Left ventricle myocardium inferior (tissue), 1 donor: ENCODE measurements at places on chromosomes 7 and 10.

- H3K27me3 ChIP-seq: peaks cover 19% of the 10 kb centered on the region
- H3K27ac ChIP-seq: no peak overlapping the region
- H3K4me3 ChIP-seq: no peak overlapping the region
- H3K36me3 ChIP-seq: no peaks in the 10 kb centered on the region
- no peak for DNase-seq
Measured at GRCh38 chr7:130845581-130846085, 111.6 kb upstream of the KLF14 start.

DNA sequence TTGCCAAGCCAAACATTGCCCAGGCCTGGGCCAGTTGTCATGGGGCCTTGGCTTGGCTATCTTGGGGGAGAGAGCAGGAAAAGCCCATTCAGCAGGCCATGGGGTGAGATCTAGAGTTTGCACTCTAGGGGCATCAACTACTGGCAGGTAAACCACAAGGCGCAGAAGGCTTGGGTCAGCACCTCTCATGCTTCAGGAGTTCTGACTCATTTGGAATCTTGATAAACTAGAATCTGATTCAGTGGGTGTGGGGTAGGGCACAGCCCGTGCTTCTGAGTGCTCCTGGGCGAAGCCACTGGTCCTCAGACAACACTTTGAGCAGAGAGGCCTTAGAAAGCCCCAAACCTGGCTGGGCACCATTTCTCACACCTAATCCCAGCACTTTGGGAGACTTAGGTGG, 81.1 kb downstream of the RGS10 start:
- no peak overlapping the region for H3K4me3 ChIP-seq
- no peak overlapping the region for H3K27ac ChIP-seq
- no peak for DNase-seq
- peaks cover 8% of the 10 kb centered on the region for H3K36me3 ChIP-seq

- no peaks in the 10 kb centered on the region for H3K27me3 ChIP-seq
- no peak overlapping the region for H3K4me3 ChIP-seq
- peaks cover 38% of the 10 kb centered on the region for H3K4me1 ChIP-seq
- no peak for DNase-seq
- no peak overlapping the region for H3K27ac ChIP-seq
- H3K36me3 ChIP-seq: peaks cover 13% of the 10 kb centered on the region
Measured at GRCh38 chr10:59885430-59886134, 20.8 kb downstream of the CCDC6 start.

GRCh38 chr10:12954866-12955265, 46.6 kb downstream of the CCDC3 start:
- H3K27ac ChIP-seq: no peak overlapping the region
- peaks cover 7% of the 10 kb centered on the region for H3K27me3 ChIP-seq
- H3K4me1 ChIP-seq: no peaks in the 10 kb centered on the region
- H3K4me3 ChIP-seq: no peak overlapping the region
- H3K36me3 ChIP-seq: no peaks in the 10 kb centered on the region

- no peaks in the 10 kb centered on the region for H3K27me3 ChIP-seq
- no peak for DNase-seq
- H3K4me1 ChIP-seq: no peaks in the 10 kb centered on the region
- no peak overlapping the region for H3K27ac ChIP-seq
Measured at GRCh38 chr7:70772891-70773290, 359.1 kb upstream of the GALNT17 start.

DNA sequence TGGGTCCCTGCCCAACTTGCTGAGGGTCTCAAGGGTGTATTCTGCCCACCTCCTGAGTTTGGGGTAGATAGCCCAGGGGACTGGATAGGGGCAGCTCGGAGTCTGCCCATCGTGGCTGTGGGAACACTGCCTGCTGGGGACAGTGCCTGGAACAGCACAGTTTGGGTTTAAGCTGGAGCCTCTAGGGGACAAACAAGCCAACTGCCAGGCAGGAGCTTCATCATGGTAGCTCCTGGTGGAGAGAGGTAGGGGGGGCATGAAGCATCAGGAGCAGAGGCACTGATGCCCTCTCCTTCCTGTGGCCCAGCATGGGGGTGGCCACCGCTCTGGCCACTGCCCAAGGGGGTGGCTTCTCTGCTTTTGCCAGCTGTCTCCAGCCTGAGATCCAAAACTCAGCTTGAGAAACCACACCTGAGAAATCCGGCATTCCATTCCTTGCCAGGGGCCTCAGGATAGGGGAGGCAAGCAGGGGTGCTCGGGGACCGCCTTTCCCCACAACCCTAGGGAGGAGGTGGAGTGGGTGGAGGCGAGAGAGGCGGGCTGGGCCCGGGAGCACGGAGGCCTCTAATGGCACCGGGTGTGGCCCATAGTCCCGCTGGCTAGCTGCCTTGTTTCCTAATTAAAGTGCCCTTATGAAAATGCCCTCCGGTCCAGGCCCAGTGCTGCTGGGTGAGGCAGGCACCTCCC, 47.6 kb downstream of the UNC5B start:
- H3K36me3 ChIP-seq: no peaks in the 10 kb centered on the region
- no peaks in the 10 kb centered on the region for H3K27me3 ChIP-seq
- no peak for DNase-seq
- peak overlapping the region; percentile 80 for H3K27ac ChIP-seq

DNA sequence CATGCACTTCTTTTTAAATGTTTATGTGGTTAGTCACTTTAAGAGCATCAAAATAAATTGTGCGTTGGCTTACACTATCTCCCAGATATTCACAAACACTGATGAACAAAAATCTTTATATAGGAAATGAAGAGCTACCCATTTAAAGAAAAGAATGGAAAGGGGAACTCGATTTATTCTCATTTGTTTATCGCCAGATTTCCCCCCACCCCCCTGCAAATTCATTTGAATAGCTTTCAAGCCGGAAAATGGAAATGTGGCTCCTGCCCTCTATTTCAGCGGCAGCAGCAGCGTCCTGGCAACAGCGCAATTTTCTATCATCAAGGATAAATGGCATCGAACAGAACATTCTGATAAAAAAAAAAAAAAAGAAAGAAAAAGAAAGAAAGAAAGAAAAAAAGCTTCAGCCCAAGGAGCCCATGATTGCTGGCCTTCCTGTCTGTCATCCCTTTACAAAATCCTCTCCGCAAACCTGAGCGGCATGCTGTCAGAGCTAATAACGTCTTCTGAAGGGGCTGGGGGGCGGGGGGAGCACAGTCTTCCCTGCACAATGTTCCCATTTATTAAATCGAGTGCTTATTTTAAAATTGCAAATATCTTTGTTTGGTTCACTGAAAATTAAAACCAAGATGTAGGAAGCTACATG, 13.7 kb upstream of the DLX6 start:
- no peak overlapping the region for H3K4me3 ChIP-seq
- no peaks in the 10 kb centered on the region for H3K36me3 ChIP-seq
- H3K4me1 ChIP-seq: peaks cover 14% of the 10 kb centered on the region

DNA sequence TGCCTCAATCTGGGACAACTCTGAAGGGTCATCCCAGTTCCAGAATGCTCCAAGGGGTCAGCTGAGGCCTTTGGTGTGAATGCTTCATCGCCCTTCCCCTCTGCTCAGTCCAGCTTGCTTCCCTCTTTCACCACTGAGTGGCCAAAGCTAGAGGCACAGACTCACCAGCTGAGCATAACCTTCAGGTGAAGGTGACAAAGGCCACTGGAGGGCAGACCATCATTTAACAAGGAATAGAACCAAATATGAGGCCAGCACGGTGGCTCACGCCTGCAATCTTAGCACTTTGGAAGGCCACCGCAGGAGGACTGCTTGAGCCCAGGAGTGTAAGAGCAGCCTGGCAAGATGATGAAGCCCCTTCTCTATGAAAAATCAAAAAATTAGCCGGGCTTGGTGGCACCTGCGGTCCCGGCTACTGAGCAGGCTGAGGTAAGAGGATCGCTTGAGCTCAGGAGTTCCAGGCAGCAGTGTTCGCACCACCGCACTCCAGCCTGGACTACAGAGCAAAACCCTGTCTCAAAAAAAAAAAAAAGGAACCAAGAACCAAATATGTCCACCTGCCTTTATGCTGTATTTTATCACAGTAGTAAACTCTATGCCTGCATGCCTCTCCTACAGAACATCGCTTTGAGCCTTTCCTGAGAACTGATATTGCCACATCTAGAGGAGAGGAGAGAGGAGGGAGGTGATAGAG, 13.4 kb downstream of the PRKAG2 start:
- no peaks in the 10 kb centered on the region for H3K36me3 ChIP-seq
- H3K27ac ChIP-seq: peak overlapping the region; percentile 33
- H3K27me3 ChIP-seq: no peaks in the 10 kb centered on the region
- peaks cover 44% of the 10 kb centered on the region for H3K4me1 ChIP-seq
- no peak for DNase-seq
- no peak overlapping the region for H3K4me3 ChIP-seq

DNA sequence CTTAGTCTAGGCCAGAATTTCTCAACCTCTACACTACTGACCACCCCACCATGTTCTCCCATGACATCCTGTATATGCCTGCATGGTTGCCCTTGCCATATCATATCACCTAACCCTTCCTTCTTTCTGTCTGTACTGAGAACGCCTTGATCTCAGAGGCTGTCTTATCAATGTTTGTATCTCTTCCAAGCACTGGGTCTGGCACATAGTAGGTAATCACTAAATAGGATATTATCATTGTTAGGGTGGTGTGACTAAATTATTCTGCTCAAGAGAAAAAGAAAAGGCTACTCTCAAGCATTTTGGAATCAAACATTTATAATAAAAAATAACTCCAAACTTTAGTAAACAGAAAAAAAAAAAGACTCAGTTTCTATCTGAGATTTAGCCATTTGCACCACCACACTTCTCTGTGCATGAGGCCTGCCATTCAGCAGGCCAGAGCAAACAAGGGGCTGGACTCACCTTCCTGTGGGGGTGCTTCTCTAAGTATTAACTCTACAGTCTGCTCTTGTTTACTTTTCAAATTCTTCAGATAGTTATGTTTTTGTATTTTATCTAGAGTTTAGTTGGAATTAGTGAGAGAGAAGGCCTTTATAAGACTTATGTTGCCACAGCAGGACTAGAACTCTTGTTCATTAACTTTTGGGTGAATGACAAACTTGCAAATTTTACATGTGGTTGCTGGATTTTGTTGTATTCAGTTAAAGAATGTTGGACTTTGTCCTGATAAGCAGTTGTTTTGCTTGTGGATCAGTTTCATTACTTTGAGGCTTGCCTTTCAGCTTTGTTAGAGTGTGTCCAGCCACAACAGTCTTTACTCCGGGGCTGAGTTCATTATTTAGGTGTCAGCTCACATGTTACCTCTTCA, 5.4 kb downstream of the AGBL3 start:
- H3K36me3 ChIP-seq: peaks cover 33% of the 10 kb centered on the region
- no peak overlapping the region for H3K4me3 ChIP-seq
- H3K27ac ChIP-seq: peak overlapping the region; percentile 43
- H3K4me1 ChIP-seq: peaks cover 37% of the 10 kb centered on the region
- no peak for DNase-seq
- no peaks in the 10 kb centered on the region for H3K27me3 ChIP-seq

DNA sequence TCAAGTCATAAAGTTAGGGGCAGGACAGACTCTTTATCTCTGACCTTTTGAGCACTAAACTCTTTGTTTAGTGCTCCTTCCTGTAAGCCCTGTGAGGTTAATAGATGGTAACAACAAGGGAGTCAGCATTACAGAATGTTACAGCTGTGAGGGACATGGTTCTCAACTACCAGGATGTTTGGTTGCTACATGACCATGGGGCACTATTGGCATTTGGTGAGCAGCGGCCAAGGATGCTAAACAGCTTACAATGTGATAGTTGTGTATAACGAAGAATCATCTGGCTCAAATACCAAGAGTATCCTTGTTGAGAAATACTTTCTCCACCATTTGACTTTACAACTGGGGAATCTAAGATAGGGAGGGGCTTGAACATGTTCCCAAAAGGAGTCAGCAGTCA, 35.4 kb upstream of the HPS1 start:
- H3K36me3 ChIP-seq: no peaks in the 10 kb centered on the region
- H3K27ac ChIP-seq: no peak overlapping the region

- H3K4me3 ChIP-seq: peak overlapping the region; percentile 85
- peaks cover 96% of the 10 kb centered on the region for H3K4me1 ChIP-seq
- peak overlapping the region; percentile 96 for H3K27ac ChIP-seq
- no peaks in the 10 kb centered on the region for H3K36me3 ChIP-seq
- H3K27me3 ChIP-seq: no peaks in the 10 kb centered on the region
- no peak for DNase-seq
Measured at GRCh38 chr10:44962870-44963738, 3.5 kb downstream of the RASSF4 start.

DNA sequence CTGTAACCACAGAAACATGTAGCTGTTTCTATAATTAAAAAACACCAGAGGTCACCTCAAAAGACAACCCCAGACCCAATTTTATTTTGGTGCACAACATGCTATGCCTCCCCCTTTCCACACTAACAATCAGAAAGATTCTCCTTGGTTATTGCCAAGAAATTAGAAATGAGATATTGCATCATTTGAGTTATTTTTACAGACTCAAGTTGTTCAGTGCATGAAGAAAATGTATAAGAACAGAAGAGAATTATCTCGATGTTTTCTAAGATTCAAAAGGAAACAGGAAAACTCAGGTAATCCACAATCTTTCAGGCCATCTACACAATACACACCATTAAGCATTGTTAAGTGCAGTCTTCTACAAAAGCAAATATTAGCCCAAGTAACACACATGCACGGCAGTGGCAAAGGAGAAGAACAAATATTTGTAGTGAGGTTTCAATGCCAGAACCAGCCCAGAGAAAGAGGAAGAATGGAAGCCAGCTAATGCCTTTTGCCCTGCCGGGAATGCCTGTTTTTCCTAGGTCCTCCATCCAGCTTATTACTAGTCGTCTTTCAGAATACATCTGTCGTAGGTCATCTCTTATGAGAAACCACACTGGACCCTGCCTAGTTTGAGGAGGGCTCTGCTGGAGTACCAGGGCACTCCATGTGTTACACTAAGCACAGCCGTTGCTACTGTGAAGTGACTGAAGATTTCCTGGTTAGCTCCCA, 67.6 kb upstream of the C1GALT1 start:
- H3K4me3 ChIP-seq: no peak overlapping the region
- no peaks in the 10 kb centered on the region for H3K36me3 ChIP-seq
- H3K27ac ChIP-seq: no peak overlapping the region

- H3K27me3 ChIP-seq: peaks cover 14% of the 10 kb centered on the region
- H3K4me3 ChIP-seq: no peak overlapping the region
- peaks cover 8% of the 10 kb centered on the region for H3K4me1 ChIP-seq
- peaks cover 21% of the 10 kb centered on the region for H3K36me3 ChIP-seq
Measured at GRCh38 chr7:98212532-98213041, 1.3 kb downstream of the BHLHA15 start.

DNA sequence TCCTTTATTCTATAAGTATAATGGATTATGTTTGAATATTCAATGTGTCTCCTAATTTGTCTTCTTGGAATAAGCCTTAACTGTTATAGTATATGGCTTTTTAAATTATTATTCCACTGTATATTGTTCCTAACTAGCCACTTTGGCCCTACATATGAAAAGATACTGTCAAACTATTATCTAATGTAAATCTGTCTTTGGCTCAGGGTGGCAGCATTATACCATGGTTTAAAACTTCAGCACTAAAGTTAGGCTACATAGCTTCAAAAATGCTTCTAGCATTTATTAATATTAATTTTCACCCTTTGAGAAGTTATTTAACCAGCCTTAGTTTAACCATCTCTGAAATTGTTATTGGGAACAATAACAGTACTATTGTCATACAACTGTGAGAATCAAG, 543.1 kb upstream of the MBL2 start:
- H3K4me3 ChIP-seq: no peak overlapping the region
- no peaks in the 10 kb centered on the region for H3K4me1 ChIP-seq
- no peaks in the 10 kb centered on the region for H3K27me3 ChIP-seq

GRCh38 chr7:34900891-34901513, 136.3 kb downstream of the DPY19L1 start:
- no peaks in the 10 kb centered on the region for H3K36me3 ChIP-seq
- H3K27me3 ChIP-seq: peaks cover 5% of the 10 kb centered on the region
- H3K4me1 ChIP-seq: peaks cover 4% of the 10 kb centered on the region
- DNase-seq: peak; percentile 42
- H3K4me3 ChIP-seq: no peak overlapping the region
